Bladder microvascular endothelial cell (primary cell): ENCODE measurements at places on chromosomes 2 and 18. TPM values are rescaled to one million over a fixed set of nuclear protein-coding genes. Genes with fewer than 3 reads are reported as not detected.

The ABCB6 gene
- 31.4 and 45.8 TPM in 2 replicates for total RNA-seq

The HOXD12 gene
- total RNA-seq, result not detected in 2 replicates

The GPR45 gene
- total RNA-seq, result not detected in 2 replicates

The DLGAP1 gene
- total RNA-seq, result 3.7 TPM in 1 of 2 replicates, not detected in the other

The FRZB gene
- under 0.01 and 0.13 TPM in 2 replicates for total RNA-seq

The CHN1 gene
- 11.5 and 22.6 TPM in 2 replicates for total RNA-seq

The OTOS gene
- not detected in 2 replicates for total RNA-seq

The DHRS9 gene
- total RNA-seq, result 0.13 TPM in 1 of 2 replicates, not detected in the other

The DBI gene
- 115 and 132 TPM in 2 replicates for total RNA-seq

The ASXL3 gene
- under 0.01 and 0.13 TPM in 2 replicates for total RNA-seq

The DPP10 gene
- not detected in 2 replicates for total RNA-seq

The POTEJ gene
- total RNA-seq, result 0.16 and 0.63 TPM in 2 replicates

The CHRND gene
- not detected in 2 replicates for total RNA-seq

The RAB6C gene
- 0.06 TPM in 1 of 2 replicates, not detected in the other for total RNA-seq

The MEP1B gene
- 0.25 TPM in 1 of 2 replicates, not detected in the other for total RNA-seq

The CHST9 gene
- total RNA-seq, result not detected in 2 replicates

The HOXD10 gene
- total RNA-seq, result 0.49 and 3.3 TPM in 2 replicates

The LINC00305 gene
- total RNA-seq, result not detected in 2 replicates

The DNAH6 gene
- under 0.01 TPM in 1 of 2 replicates, not detected in the other for total RNA-seq

The SLC4A5 gene
- 0.38 TPM in 1 of 2 replicates, not detected in the other for total RNA-seq

The CCT4 gene
- total RNA-seq, result 121 and 154 TPM in 2 replicates

The ADD2 gene
- 4.0 and 4.7 TPM in 2 replicates for total RNA-seq

The AOX1 gene
- total RNA-seq, result 0.97 and 2.7 TPM in 2 replicates

The ATG9A gene
- 36.8 and 60.8 TPM in 2 replicates for total RNA-seq

The PDE1A gene
- 0.16 and 1.1 TPM in 2 replicates for total RNA-seq

The PLEK gene
- 0.06 and 0.16 TPM in 2 replicates for total RNA-seq

The TXNDC2 gene
- total RNA-seq, result not detected in 2 replicates

The CYP26B1 gene
- total RNA-seq, result 0.16 and 1.2 TPM in 2 replicates

The SERPINB12 gene
- total RNA-seq, result not detected in 2 replicates

The ATP8B1 gene
- total RNA-seq, result 66.6 and 67.5 TPM in 2 replicates

The REG3G gene
- total RNA-seq, result not detected in 2 replicates

The LYPD6B gene
- total RNA-seq, result not detected in 2 replicates

The USP40 gene
- total RNA-seq, result 14.2 and 35.7 TPM in 2 replicates

The DAPL1 gene
- not detected in 2 replicates for total RNA-seq

The HDAC4 gene
- 4.9 and 16.9 TPM in 2 replicates for total RNA-seq

The MSTN gene
- under 0.01 and 0.19 TPM in 2 replicates for total RNA-seq

The RAPGEF4 gene
- 11.8 and 73.2 TPM in 2 replicates for total RNA-seq

The ARHGEF33 gene
- 0.13 and 0.16 TPM in 2 replicates for total RNA-seq
